ENCODE measurements at places on chromosomes 12 and 14.

- DNase-seq = no peak
Observed at GRCh38 chr12:59077575-59078426, 157.5 kb upstream of the LRIG3 start.

GRCh38 chr12:125228519-125229260, 163.5 kb downstream of the AACS start:
- no peak for DNase-seq

- DNase-seq = no peak
Observed at GRCh38 chr12:30219047-30219446, 435.3 kb upstream of the TMTC1 start.

- DNase-seq = no peak
Observed at GRCh38 chr12:50635364-50635763, 128.5 kb upstream of the ATF1 start.

- no peak for DNase-seq
Observed at GRCh38 chr12:59699421-59700152, 103.8 kb downstream of the SLC16A7 start.

DNA sequence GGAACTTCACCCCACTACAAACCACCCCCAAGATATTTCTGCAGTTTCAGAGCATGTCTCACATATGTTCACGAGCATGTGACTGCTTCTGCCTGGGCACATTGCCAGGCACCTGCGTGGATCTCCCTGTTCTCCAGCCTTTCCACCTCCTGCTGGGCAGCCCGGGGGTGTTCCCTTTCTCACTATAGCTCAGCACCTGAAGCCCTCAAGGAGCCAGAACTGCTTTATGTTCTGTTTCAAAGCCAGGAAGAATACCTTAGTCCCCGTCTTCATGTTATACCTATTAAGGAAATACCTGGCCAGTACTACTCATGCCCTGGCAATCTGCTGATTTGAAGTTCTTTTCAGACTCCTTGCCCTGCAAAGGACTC, 4.2 kb upstream of the FGF6 start:
- no peak for DNase-seq

GRCh38 chr12:102374190-102374589, 106.2 kb downstream of the IGF1 start:
- DNase-seq = no peak

DNA sequence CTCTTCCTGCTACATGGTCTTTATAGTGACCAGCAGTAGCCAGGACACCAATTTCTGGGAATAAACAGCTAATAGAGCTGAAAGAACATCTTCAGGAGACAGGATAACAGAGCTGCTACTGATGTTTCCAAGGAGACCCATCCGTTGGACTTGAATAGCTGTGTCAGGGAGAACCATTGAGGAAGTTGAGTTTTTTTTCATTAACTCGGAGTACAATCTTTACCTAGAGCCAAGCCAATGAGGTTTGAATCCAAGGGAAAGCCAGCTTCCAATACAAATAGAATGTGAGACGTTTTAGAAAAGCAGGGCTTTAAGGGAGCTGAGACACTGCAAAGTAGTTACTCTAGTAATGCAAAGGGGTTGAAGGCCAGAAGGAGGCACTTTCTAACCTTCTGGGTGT, 136.1 kb upstream of the FRMD6 start:
- no peak for DNase-seq

GRCh38 chr14:88017535-88017934, 12.6 kb downstream of the GPR65 start:
- no peak for DNase-seq

DNA sequence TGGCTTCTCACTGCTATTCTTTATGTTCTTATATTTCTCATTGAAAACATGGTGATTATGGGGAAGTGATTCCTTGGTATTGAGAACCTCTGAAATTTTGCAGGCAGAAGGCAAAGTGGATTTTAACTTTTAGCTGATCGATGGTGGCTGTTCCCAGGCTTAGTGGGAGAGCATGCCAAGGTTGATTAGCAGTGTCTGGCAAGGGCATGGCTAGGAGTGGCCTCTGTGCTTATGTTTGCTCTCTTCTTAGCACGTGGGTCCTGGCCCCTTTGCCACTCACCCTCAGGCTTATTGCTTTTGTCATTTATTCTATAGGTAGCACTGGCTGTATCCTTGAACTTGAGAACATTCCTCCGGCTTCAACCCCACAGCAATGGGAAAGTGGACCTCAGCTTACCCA, 2.1 kb downstream of the MVK start:
- DNase-seq = no peak

DNA sequence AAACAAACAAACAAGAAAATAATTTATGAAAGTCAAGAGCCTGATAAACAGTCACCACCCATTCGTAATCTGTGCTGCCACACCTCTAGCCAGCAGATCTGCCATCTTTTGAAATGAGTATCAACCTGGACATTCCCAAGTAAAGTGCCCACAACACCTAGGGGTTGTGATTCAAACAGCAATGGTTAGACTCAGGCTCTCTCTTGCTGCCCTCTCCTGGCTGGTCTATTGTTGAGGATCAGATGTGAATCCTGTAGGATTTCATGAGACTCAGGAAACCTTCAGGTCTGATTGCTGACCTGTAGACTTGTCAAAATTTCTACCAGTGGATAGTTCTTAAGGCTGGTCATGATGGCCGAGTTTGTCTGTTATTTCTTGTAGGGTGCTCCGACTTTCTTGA, 26.8 kb downstream of the DGLUCY start:
- DNase-seq = no peak

GRCh38 chr14:57464008-57464730, 29.5 kb downstream of the CCDC198 start:
- DNase-seq = no peak

DNA sequence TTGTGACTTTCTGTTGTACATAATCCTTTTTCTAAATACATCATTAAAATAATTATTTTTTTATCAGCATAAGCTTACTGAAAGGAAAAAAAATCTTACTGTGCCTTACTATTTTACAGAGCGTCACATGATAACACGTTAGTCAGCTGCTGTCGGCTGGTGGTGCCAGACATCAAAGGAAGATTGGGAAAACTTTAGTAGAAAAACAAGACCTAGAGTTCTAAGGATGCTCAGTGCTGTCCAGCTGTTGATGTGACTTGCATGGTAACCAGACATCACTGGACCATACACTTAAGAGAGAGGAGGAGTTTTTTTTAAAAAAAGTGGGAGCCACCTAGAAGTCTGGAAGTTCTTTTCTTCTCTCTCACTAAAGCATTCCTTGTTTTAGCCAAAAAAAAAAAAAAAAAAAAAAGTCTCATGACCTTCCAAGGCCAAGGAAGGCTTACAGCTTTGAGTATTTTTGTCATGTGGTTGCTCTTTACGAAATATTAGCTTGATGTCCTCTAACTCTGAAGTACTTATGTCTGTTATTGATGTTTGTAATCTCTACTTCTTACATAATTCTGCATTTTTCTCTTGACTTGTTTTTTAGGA, 4.5 kb downstream of the RASSF8 start:
- no peak for DNase-seq

GRCh38 chr14:32637582-32637981, 301.1 kb upstream of the NPAS3 start:
- DNase-seq = no peak

DNA sequence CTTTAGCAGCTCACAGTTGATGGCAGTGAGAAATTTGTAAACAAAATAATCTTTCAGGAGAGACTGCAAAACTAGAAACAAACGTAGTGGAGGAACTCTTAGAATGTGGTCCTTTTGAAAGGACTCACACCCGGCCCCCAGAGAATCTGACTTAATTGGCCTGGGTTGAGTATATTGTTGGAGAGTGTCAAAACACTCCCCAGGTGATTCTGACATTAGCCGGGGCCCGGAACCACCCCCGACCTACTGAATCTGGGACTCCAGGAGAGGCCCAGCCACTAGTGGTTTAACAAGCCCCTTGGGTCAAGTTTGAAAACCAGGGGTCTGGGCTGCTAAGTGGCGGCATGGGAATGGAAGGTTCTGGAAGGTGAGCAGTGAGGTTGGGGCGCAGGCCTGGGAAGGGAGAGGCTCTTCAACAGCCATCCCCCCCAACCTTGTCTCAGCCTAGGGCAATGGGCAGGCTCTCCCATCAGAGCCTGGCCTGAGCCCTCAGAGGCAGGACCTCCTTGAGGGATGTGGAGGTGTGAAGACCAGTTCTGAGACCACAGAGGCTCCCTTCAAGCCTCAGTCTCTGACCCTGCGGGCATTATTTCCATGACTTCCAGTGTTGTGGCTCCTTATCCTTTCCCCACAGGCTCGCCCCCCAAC, 1.1 kb upstream of the ELK3 start:
- DNase-seq = no peak

All from stimulated activated CD8-positive, alpha-beta memory T cell treated with anti-CD3 and anti-CD28 coated beads, Interleukin-4, amount 100 ng/mL, for 4 hours (primary cell).